ENCODE measurements at places on chromosomes 3 and 15.

DNA sequence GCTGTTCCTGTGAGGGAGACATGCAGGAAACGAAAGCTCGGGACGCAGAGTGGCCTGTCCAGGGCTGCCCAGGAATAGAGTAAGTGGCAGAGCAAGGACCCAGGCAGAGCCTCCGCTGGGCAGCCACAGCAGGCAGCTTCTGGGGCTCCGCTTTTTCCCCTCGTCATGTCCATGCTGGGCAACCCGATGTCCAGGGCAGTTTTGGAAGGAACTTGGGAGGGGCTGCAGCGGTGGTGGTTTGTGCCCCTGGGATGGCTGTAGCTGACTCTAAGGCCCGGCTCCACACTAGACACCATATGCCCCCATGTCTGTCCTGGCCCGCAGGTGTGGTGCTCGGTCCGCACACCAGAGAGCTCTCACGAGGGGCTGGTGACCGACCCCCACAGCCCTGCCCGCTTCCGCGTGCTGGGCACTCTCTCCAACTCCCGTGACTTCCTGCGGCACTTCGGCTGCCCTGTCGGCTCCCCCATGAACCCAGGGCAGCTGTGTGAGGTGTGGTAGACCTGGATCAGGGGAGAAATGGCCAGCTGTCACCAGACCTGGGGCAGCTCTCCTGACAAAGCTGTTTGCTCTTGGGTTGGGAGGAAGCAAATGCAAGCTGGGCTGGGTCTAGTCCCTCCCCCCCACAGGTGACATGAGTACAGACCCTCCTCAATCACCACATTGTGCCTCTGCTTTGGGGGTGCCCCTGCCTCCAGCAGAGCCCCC is 7.1 kb upstream of the PSMD2 start:
- DNase-seq: no peak

DNA sequence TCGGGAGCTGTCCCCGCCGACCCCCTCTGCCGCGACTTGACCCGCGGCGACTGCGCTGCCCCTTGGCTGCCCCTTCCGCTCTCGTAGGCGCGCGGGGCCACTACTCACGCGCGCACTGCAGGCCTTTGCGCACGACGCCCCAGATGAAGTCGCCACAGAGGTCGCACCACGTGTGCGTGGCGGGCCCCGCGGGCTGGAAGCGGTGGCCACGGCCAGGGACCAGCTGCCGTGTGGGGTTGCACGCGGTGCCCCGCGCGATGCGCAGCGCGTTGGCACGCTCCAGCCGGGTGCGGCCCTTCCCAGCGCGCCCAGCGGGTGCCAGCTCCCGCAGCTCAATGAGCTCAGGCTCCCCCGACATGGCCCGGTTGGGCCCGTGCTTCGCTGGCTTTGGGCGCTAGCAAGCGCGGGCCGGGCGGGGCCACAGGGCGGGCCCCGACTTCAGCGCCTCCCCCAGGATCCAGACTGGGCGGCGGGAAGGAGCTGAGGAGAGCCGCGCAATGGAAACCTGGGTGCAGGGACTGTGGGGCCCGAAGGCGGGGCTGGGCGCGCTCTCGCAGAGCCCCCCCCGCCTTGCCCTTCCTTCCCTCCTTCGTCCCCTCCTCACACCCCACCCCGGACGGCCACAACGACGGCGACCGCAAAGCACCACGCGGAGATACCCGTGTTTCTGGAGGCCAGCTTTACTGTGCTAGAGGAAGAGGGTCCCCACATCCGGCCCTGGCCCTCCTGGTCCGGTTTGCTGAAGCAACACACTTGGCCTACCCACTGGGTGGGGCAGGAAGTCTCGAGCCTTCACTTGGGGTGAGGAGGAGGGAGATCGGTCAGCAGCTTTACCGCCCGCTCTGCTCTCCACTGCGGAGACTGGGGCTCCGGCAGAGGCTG is at the start of gene RASSF1:
Gene RASSF1 (minus strand): TSS at position 389 of the 882 bp plus-strand sequence. CDS start 31 bp downstream, at position 358.
- no peak for DNase-seq

- DNase-seq: no peak
Observed at GRCh38 chr3:69439643-69440270, 53.9 kb upstream of the FRMD4B start.

- no peak for DNase-seq
Observed at GRCh38 chr3:115876876-115877614, 253.7 kb downstream of the GAP43 start.

- no peak for DNase-seq
Observed at GRCh38 chr15:87224404-87224803, 1032.1 kb downstream of the NTRK3 start.

DNA sequence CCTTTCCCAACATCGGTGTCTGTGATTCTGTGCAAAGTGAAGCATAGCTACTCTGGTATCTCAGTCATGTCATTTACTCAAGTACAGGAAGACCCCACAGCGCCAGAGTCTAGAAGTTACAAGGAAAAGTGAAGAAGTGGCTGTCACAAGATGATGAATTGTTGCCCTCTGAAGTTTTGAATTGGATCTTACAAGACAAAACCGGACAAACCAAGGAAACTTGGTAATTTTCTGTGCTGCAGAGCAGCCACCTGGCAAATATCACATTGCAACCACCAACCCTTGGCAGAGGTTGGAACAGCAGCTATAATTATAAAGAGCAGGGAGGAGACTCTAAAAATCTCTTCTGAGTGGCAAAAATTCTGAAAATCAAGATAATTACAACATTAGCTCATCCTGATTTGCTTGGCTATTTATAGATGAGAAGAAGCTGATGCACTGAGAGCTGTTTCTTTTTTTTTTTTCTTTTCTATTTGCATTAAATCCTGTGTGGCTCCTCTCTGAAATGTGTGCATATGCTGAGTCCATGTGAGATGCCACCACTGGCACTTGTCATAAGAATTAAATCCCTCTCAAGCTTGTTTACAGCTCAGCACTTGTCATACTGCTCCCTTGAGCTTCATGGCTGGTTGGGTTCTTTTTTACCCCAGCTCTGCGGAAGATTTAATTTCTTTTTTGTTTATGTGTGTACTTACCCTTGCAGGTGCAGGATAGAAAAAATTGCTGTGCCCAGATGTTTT is 68.0 kb upstream of the MNS1 start:
- no peak for DNase-seq

DNA sequence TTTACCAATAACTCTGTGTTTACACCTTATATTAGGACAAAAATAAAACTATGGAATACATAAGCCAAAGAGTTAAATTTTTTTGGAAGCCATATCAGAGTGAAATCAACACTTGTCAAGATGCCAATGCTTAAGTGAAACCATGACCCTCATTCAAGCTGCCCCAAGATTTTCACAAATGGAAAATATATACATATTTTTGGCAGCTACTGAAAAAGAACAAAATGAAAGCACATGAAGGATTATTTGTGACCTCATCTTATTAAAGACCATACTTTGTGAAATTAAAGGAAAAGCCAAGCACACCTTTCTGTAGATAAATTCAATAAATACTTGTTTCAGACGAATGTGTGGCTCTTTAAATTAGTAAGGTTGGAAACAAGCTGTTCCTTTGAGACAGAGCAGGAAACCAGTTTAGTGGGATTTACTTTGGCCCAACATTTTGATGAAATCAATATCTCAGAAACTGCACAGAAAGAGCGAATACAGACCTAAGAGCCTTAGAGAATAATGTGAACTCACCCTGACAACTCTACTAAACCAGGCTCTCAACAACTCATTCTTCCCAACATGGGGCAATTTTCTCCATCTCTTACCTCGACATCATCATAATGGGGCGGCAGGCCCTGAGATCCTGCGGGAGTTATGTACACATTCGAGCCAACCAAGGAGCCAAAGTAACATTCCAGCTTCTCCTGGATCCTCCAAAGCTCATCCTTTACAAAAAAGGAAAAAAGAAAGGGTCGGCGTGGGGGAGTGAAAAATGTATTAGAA is 11.1 kb downstream of the RIOX2 start:
- DNase-seq: no peak

GRCh38 chr3:66400411-66401156 is 100.2 kb downstream of the LRIG1 start:
- no peak for DNase-seq

GRCh38 chr3:179720196-179720595 is 67.4 kb downstream of the USP13 start:
- DNase-seq: no peak

GRCh38 chr3:1903111-1903510 is 195.6 kb upstream of the CNTN4 start:
- no peak for DNase-seq

- no peak for DNase-seq
Observed at GRCh38 chr15:85312486-85312885, 67.9 kb upstream of the AKAP13 start.

DNA sequence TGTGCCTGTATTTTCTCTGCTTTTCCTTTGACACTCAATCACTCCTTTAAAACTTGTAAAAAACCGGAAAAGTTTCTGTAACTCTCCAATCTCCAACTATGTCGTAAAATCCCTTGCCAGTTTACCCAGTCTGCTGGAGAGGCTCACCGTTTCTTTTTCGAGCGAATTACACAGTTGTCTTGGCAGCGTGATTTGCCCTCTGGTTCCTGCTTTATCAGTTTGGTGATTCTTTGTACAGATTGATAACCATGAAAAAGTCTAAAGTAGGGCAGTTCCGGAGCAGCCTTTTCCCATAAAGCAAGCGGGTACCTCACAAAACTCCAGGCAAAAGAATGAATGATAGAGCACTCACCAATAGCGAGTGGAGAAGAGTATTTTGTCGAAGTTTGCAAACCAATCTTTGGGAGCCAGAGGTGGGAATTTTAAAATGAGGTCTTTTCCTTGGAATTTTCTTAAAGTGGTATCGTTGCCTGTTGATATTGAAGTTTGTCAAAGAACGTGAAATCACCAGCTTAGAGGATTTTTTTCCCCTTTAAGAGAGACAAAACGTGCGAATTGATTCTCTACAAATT is at the start of gene TTC23:
Gene TTC23 (minus strand): TSS at position 312 of the 572 bp plus-strand sequence. CDS start 20,869 bp downstream, outside the sequence.
- no peak for DNase-seq

GRCh38 chr3:186640473-186640818 is 247 bp downstream of the FETUB start:
- DNase-seq: no peak

DNA sequence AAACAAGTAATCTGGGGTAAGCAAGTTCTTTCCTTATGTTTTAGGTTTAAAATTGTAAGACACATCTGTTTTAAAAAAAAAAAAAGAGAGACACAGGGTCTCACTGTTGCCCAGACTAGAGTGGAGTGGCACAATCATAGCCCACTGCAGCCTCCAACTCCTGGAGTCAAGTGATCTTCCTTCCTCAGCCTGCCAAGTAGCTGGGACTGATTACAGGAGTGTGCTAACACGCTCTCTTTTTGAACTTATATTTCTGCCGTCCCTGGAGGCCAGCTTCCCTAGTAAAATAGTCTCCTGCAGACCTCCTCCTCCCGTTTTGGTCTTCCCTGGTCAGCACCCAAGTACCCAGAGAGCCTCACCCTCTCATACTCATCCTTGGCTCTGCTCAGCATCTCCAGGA is 35.5 kb downstream of the DCP1A start:
- DNase-seq: no peak

- no peak for DNase-seq
Observed at GRCh38 chr3:31934866-31935265, 46.2 kb downstream of the OSBPL10 start.

DNA sequence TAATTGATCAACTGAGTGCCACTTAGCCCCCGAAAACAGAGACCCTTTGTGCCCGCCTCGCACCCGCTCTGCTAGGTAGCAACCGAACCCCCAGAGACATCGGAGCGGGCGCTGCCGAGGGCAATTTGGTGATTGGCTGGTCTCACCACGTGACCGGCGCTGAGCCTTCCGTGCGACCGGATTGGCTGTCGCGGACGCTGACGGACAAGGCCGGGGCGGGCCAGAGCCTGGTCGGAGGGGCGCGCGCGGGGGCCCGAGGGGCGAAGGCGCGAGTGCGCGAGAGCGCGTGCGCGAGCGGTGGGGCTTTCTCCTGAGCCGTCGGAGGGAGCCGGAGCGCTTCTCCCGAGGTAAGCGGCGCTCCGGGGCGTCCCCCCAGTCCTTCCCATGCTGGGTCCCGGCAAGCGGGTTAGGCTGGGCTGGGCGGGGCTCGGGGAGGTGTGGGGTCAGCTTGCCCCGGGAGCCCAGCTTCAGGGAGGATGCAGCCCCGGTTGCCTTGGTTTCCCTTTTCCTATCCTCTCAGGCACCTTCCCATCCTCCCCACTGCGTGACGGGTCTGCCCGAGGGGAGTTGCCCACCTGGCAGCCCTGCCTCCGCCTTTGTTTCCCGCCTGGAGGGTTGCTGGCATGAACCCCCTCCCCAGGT is at the start of gene TMEM108:
Gene TMEM108 (plus strand): TSS at position 303 of the 642 bp plus-strand sequence.
- no peak for DNase-seq

- no peak for DNase-seq
Observed at GRCh38 chr3:184238246-184238818, 8.9 kb downstream of the VWA5B2 start.

GRCh38 chr3:27501759-27502158 is 17.6 kb upstream of the SLC4A7 start:
- no peak for DNase-seq

- DNase-seq: no peak
Observed at GRCh38 chr3:20724241-20724640, 538.2 kb upstream of the SGO1 start.

DNA sequence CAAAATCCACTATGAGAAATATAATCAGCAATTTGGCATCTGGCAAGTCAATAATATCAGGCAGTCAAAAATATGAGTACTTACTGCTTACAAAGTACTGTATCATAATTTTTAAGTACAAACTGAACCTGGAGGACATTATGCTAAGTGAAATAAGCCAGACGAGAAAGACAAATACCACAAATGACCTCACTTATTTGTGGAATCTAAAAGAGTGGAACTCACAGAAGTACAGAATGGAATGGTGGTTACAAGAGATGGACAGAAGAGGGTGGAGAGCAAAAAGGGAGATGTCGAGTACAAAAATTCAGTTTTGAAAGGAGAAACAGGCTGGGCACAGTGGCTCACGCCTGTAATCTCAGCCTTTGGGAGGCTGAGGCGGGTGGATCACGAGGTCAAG is 12.4 kb downstream of the PCYT1A start:
- DNase-seq: no peak

DNA sequence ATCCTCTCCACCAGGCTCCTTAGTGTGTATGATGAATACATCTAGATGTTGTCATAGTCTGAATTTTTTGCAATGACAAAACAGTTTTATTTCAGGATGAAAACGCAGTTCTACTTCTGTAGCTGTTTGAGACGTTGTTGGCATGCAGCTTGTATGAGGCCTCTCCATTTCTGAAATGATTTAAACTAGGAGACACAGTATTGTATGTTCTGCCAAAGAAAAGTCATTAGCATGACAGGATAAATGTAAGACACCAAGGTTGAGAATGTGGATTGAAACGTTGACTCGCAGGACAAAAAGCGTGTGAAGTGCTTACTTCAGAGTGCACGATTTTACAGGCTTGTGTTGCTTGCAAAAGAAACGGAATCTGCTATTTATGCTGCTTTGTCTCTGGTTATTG is 35.3 kb downstream of the ABHD17C start:
- DNase-seq: no peak

- no peak for DNase-seq
Observed at GRCh38 chr15:98513428-98513986, 134.8 kb upstream of the IGF1R start.

- DNase-seq: no peak
Observed at GRCh38 chr3:196003611-196004010, 78.3 kb downstream of the TFRC start.

All from activated T-helper 1 cell treated with anti-CD3 and anti-CD28 coated beads, Interleukin-2, amount 50 U/mL, for 16 hours (primary cell).